ENCODE measurements at places on chromosomes 2 and 18. TPM values are rescaled to one million over a fixed set of nuclear protein-coding genes. Genes with fewer than 3 reads are reported as not detected.

Gene SP140
- total RNA-seq: not detected

- H3K27ac ChIP-seq: peak overlapping the region; percentile 51
- H3K4me1 ChIP-seq: peaks cover 28% of the 10 kb centered on the region
- DNase-seq: no peak
- H3K36me3 ChIP-seq: no peaks in the 10 kb centered on the region
- no peak overlapping the region for H3K4me3 ChIP-seq
Observed at GRCh38 chr2:12080360-12080759, 333.9 kb downstream of the LPIN1 start.

DNA sequence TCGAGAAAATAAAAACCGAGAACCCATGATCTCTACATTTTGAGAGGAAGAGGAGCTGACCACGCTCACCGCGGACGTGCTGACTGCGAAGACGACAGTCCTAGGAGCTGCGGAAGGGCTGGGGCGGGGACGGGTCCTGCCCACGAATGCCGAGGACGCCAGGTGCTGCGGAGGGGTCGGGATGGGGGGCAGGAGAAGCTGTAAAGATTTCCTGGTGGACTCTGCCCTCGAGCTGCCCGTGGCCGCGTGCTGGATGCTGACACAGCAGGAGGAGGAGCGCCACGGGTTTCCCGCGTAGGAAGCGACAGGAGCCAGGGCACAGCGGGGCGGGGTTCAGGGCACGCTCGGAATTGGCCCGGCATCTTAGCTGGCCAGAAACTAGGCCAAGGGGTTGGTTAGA is 22.2 kb downstream of the ZSCAN30 start:
- H3K27me3 ChIP-seq: no peaks in the 10 kb centered on the region
- no peaks in the 10 kb centered on the region for H3K4me1 ChIP-seq
- H3K36me3 ChIP-seq: peaks cover 50% of the 10 kb centered on the region
- no peak overlapping the region for H3K27ac ChIP-seq

DNA sequence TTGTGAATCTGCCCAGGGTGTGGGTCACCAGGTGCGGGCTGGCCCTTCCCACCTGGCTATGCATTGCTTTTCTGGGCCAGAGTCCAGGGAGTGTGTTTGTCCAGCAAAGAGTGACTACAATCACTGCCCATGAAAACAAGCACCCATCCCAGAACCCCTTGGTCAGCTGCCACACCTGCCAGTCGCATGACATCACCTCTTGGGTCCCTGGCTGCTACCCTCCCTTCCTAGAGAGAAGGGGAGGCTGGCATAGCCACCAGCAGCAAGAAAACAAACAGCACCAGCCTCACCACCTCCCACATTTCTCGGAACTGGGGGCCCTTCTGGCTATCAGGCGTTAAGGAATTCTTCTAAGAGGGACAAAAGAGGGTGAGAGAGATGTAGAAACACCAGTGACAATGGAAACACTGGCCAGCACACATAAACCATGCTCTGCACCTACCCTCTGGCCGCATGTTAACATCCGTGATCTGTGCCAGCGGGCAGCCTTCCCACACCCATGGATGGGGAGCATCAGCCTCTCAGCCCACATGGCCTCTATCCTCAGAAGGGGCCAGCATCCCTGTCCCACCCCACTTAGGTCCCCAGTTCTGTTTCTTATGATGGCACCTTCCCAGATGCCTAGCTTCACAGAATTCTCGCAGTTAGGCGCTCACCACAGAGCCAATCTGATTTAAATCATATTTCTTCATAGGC is 109.7 kb upstream of the GLI2 start:
- peaks cover 5% of the 10 kb centered on the region for H3K27me3 ChIP-seq
- no peak overlapping the region for H3K27ac ChIP-seq
- H3K4me1 ChIP-seq: no peaks in the 10 kb centered on the region

DNA sequence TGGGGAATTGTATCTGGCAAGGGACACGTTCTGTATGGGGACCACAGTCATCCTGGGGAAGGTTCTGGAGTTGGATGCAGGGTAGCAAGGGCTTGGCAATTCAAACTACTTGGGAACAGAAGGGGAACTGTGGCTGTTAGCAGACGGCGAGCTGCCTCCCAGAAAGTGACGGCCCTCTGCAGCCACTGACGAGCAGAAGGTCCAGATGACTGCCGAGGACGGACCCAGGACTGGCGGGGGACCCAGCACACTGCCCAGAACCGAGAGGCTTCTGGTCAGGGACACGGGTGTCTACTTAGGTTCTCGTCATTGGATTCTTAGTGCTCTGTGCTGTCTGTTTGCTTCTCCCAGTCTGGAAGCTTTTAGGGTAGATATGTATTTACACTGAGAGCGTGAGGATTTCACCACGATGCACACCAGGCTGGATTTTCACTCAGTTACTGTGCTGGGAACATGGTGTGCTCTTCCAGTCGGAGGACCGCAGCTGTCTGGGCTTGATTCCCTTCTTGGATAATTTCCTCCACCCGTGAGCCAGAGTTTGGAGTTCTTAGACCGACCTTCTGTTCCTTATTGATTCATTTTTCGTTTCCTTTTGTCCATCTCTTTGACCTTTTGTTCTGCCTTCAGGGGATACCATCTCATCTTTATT is 13.4 kb downstream of the GPR35 start:
- no peak overlapping the region for H3K27ac ChIP-seq
- H3K27me3 ChIP-seq: peaks cover 27% of the 10 kb centered on the region

Gene OTOS
- total RNA-seq: not detected

GRCh38 chr2:231820786-231821303 is 34.6 kb downstream of the COPS7B start:
- H3K27ac ChIP-seq: no peak overlapping the region
- DNase-seq: no peak
- no peak overlapping the region for H3K4me3 ChIP-seq
- H3K27me3 ChIP-seq: no peaks in the 10 kb centered on the region
- H3K4me1 ChIP-seq: no peaks in the 10 kb centered on the region

- H3K4me3 ChIP-seq: no peak overlapping the region
- peaks cover 23% of the 10 kb centered on the region for H3K4me1 ChIP-seq
- no peaks in the 10 kb centered on the region for H3K27me3 ChIP-seq
- DNase-seq: no peak
- no peak overlapping the region for H3K27ac ChIP-seq
Observed at GRCh38 chr2:121826036-121826435, 70.6 kb downstream of the TSN start.

Gene KCNS3
- 1.4 TPM for total RNA-seq

Measured in neural crest cell (in vitro differentiated cells).